ENCODE measurements at places on chromosomes 5 and 9.

GRCh38 chr5:90994796-90995195, 388.3 kb downstream of the ARRDC3 start:
- DNase-seq = no peak

GRCh38 chr9:12880406-12881015, 105.7 kb downstream of the LURAP1L start:
- DNase-seq = no peak

GRCh38 chr9:132776891-132777290, 101.2 kb downstream of the AK8 start:
- DNase-seq = no peak

- no peak for DNase-seq
Measured at GRCh38 chr9:32663741-32664140, 28.3 kb upstream of the TAF1L start.

DNA sequence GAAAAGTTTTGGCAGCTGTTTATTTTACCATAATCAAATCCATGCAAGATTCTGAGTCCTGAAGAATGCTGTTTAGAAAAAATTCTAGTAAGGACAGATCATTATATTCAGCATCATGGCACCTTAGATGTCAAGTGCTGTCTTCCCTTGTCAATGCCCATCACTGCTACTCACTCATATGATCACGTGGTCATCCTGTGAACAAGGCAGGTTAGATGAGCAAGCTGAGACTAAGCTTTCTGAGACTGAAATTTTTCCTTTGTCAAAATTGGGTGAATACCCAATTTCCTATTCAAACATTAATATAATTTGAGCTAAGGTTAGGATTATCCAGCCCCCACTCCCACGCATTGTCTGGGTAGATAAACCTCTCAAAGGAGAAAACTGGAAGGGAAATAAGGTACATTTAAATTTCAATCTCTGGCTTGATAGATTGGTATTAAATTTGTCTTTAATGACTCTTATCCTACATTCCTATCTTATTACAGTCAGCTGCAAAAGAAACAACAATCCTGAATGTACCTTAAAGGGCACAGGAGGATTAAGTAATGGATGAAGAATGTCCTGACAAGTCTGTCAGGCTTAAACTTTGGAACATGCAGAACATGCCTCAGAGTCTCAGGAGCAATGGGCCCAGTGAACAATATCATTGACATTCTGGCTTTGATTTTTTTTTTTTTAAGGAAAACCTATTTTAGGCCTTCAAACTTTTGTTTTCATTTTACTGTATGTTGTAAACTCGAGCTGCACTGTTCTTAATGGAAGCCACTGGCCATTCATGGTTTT, 148.7 kb upstream of the RANBP3L start:
- no peak for DNase-seq

DNA sequence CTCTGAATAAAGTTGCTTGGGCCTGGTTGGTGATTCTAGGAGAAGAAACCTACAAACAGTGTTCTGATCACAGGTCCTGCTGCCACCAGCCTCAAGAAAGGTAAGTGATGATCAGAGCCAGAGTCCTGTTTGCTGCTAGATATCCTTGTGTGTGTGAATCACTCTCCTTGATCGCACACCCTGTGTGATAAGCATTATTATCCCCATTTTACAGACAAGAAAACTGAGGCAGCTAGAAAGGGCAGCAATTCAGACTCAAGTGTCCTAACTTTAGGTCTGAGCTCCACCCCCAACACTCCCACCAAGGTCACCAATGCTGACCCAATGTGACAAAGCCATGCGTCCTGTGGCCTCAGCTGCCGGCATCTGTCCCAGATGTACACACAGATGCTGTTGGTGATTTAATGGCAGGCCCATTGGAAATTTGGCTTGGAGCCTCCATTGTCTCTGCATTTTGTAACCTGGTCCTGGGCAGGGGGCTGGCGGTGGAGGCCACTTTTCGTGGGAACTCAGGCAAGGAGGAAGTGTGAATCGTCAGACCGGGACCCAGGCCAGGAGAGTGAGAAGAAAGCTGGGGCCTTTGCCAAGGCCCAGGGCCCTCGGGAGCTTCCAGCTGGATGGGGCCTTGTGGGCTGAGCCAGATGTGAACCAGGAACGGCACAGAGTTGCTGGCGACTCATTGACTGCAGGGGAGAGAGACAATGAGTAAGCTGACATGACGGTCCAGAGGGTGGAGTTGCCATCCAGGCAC, 29.8 kb upstream of the GGTA1 start:
- no peak for DNase-seq

DNA sequence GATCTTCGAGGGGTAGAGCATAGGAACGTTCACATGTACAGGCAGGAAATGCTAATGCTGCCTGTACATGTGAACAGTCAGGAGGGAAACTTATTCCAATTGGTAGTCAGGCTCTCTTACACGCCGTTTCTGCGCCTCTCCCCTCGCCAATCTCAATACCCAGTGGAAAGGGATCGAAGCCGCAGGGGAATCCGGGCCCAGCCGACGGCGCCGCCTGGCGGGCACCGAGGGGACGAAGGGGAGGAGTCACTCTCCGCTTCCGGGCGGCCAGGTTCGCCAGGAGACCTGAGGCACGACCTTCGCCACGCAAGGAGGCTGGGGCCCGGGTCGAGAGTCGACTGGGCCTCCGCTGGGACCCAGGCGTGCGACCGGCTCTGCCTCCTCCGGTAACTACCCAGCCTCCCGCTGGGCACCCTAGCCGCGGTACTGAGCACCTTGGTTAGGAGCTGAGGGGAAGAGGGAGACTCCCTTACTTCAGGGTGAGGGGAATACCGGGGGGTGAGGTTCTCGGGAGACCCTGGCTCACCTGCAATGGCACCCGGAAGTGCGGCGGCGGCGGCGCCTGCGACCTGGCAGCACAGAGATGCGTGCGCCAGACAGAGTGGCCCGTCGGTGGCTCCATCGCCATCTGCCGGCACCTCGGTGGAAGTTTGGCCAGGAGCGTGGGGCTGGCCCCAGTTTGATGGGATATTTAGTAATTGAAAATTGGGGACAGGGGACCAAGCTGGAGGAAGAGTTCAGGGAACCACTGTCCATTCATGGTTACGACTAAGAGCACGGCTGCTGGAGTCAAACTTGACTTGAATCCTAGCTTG, at the start of gene PIGO:
PIGO (minus strand) TSS at position 557 of the 815 bp plus-strand sequence. CDS start 1,026 bp downstream, outside the sequence.
- DNase-seq = peak; percentile 89

- no peak for DNase-seq
Measured at GRCh38 chr5:39497322-39497721, 72.5 kb upstream of the DAB2 start.

GRCh38 chr5:79686799-79687198, 2.8 kb upstream of the CMYA5 start:
- DNase-seq = no peak

DNA sequence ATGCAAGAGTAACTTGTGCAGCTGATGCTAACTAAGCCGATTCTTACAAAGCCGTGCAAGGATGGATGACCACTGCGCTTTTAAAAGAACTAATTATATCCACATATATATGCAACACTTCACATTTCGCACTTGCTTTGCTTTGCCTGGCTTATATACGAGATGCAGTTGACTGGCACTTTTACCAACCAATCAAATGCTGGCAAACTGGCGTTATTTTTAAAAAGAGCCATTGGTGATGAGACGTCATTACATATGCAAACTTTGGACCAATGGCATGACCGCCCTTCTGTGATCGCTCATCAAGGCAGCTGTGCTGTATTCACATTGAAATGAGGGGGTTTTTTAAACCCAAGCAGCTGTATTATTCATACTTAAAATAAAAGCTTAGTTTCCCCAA, 1147.7 kb upstream of the WWC1 start:
- no peak for DNase-seq

DNA sequence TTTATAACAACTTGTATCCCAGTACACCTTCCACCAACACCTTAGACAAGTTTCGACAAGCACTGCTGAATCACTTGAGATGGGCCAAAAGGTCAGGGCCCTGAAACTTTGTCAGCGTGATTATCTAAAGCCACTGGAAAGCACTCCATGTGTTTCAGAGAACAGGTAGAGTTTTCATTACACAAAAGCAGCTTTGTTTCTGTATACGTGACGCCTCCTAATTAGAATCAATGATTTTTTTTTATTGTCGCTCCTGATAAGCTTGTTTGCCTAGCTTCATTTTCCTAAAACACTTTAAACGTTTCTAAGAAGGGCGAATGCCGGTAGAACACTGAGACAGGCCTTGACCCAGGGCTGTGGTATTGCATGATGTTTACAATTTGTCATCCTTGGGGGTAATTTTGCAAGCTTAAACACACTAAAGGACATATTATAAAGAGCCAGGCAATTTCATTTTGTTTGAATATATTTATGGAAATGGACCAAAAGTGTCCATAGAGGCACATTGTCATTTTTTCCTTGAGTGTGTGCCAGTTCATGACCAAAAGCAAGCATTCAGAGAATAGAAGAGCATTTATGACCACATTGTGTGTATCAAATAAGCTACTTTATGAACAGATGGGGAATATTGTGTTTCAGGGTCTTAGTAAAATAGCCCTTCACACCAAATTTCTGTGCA, 193.6 kb downstream of the GLIS3 start:
- no peak for DNase-seq

- DNase-seq = peak; percentile 21
Measured at GRCh38 chr9:113520109-113520642, 56.6 kb downstream of the RGS3 start.

DNA sequence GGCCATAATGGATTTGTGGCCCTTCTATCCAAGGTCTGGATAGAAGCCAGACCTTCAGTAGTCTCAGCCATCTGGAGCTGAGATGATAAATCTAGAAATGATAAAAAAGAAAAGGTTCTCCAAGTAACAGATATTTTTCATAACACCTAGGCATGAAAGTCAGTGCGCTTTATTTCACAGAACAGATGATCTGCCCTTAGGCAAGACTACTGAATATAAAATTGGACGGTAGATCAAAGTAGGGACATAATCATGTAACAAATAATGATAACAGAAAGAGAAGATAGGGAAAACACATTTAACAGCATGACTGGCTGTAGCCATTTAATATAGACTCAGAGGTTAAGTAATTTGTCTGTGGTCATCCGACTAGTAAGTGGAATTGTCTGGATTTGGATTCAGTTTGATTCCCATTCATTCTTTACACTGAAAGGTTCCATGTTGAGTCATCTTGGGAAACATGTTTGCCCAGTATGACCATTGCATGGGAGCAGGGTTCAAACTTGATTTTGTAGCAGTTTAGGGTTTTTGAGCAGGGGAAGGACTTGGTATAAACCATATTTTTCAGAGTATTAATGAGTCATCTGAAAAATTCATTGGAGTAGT, 4.1 kb upstream of the CAVIN4 start:
- no peak for DNase-seq

- no peak for DNase-seq
Measured at GRCh38 chr9:4774209-4774608, 18.5 kb upstream of the RCL1 start.

- DNase-seq = no peak
Measured at GRCh38 chr9:130806327-130806716, 28.7 kb upstream of the ABL1 start.

- DNase-seq = no peak
Measured at GRCh38 chr5:113343343-113343742, 91.4 kb downstream of the TSSK1B start.

DNA sequence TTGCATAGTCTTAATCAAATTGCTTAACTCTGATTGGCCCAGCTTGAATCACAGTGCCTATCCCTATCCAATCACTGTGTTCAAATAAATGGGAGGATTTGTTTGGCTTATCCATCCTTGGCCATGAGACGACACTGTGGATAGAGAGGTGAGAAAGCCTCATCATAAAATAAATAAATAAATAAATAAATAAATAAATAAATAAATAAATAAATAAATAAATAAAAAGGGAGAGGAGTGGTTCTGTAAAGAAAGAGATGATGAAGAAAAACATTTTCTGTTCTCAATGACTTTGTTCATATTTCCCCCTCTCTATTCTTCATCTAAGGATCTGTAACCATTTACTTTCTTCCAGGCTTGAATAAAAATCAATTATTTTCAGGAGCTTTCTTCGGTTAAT, 74.7 kb downstream of the PTPRD start:
- DNase-seq = no peak

DNA sequence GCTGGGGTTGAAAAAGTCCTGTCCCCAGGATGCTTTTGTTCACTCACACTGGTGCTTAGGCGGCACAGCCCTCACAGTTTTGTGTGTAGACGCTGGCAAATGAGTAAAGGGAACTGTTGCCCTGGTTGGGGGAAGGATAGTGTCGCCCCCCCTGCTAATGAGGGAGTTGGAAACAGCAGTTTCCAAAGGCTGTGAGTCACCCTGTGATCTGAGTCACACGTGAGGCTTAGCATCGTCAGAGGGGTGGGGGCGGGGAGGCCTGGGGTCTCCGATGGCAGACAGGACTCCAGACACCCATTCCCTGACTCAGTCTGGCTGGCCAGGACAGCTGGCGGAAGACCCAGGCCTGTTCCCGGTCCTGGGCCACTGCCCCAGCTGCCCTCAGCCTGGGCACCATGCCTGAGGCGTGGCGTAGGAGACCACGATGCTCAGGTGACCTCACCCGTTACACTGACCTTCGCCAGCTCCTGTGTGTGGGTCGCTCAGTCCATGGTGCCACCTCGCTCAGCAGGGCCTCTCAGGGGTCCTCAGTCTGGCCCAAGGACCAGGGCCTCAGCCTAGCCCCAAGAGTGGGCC, 2.9 kb downstream of the DNAJB5 start:
- no peak for DNase-seq

DNA sequence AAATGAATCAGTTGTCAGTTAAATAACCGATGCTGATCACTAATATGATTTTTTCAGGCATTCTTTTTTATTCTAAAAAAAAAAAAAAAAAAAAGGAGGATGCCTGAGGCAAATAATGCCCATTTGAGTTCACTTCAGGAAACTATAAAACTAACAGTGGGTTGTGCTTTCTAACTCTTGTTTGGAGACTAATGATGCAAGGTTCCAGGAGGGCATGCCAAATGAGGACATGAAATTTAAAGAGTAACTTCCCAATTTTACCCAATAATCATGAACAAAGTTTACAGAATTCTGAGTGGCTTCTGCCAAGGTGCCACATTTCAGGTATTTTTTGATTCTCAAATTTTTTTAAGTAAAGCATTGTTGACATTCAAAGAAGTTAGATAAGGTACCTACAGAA, 41.0 kb downstream of the CEP120 start:
- DNase-seq = no peak

GRCh38 chr5:172710676-172711075, 60.3 kb downstream of the DUSP1 start:
- no peak for DNase-seq

GRCh38 chr9:468766-469426, 254.2 kb downstream of the DOCK8 start:
- peak; percentile 55 for DNase-seq

DNA sequence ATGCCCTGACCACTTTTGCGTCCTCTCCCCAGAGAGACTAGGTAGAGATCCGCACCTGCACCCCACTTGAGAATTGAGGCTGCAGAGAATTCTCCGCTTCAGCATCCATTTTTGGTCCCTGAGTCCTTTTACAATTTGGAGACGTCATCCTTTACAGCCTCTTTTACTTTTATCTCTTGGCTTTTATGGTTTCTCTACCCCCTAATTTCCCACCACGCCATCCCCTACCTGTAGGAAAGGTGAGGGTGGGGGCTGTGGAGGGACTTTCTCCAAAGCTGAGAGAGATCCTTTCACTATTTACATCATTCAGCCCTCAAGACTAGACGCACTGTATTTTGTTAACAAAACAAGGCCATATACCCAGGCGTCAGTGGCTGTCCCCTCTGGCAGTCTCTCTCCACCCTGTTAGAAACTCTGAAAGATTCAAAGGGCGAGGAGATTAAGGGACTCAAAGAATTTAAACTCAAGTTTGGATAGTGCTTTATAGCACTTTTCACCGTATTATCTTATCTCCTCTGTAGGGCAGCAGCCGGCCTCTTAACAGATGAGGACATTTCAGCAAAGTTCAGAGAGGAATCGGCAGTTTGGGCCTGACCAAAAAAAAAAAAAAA, 1.7 kb downstream of the MSX2 start:
- no peak for DNase-seq
